Activated CD4-positive, alpha-beta T cell treated with anti-CD3 and anti-CD28 coated beads for 24 hours (primary cell): ENCODE measurements at places on chromosomes 1 and 21.

DNA sequence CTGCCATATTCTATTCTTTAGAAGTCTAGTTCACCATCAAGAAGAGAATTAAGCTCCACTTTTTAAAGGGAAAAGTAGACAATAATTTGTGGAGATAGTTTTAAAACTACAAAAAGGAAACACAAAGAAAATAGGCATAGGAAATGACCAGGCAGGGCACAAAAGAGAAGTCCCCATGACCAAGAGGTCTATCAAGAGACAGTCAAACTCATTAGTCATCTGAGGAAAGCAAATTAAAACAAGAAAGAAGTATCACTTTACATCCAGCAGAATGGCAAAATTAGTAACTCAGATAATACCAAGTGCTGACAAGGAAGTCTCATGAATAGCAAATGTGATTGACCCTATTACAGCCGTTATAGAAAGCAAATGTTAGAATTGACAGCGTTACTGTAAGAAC lies 243.7 kb upstream of the SNX7 start:
- no peak for DNase-seq

- DNase-seq = no peak
Observed at GRCh38 chr1:23421753-23422240, 2.8 kb downstream of the TCEA3 start.

DNA sequence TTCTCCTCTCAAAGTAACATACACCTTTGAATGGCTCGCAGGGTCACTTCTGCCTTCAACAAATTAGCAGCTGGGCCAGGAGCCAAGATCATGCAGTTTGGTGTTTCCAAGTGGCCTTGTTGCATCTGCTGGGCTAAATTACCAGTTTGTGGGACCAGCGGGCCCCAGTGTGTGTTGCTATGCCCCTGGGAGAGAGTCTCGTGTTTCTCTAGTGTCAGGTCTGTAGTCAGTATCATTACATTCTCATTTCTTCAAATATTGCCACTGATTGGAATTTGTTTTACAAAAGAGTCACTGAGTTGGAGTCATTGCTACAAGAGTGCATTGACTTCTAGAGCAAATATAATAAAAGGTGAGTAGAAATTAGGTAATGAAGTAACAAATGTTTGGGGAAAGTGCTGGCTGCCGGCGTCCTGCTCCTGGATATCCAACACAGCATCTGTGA lies 35.5 kb downstream of the RHOU start:
- DNase-seq = no peak

DNA sequence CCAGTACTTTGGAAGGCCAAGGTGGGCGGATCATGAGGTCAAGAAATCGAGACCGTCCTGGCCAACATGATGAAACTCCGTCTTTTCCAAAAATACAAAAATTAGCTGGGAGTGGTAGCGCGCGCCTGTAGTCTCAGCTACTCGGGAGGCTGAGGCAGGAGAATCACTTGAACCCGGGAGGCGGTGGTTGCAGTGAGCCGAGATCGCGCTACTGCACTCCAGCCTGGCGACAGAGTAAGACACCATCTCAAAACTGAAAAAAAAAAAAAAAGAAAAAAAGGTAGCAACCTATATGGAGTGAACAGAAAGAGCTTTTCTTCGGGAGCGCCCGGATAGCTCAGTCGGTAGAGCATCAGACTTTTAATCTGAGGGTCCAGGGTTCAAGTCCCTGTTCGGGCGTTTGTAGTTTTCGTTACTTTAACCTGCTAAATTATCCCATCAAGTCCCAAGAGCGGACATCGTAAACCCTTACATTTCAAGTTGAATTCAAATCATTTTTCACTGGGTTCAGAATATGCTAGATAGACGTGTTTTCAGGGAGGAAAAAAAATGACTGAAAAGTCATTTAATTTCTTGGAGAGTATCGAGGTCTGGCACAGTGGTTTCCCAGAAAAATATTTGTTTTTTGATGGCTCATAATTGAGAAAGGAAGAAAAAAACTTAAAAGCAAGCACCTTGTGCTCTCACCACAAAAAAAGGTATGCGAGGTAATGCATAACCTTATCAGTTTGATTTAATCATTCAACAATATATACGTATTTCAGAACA lies 9.8 kb upstream of the MDM4 start:
- DNase-seq = peak; percentile 67

- DNase-seq = no peak
Observed at GRCh38 chr1:34529935-34530859, 224.7 kb upstream of the GJB5 start.

DNA sequence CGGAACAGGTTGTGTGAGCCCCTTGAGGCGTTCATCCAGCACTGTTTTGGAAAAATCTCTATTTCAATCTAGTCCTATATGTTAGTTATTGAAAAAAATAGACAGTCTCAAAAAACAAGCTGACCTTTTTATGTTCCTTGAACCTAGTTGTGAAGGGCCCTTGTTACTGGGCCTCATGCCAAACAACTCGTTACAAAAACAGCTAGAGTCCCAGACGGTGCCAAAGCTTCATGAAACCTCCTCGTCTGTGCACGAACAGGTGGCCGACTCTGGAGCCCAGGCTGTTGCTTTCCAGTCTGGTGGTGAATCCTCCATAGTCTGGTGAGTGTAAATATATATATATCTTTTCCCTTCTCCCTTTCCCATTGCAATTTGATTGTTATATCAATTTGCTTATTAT lies at the start of gene CHIA:
Gene CHIA (plus strand): TSS at position 222 of the 400 bp plus-strand sequence. CDS start 19,617 bp downstream, outside the sequence.
- no peak for DNase-seq

GRCh38 chr1:167601442-167602383 lies 28.3 kb upstream of the RCSD1 start:
- no peak for DNase-seq

- DNase-seq = no peak
Observed at GRCh38 chr1:86339014-86339812, 56.9 kb downstream of the ODF2L start.

GRCh38 chr1:46822248-46822826 lies 23.5 kb downstream of the CYP4B1 start:
- DNase-seq = no peak

GRCh38 chr1:111582644-111583618 lies 36.7 kb upstream of the RAP1A start:
- no peak for DNase-seq

GRCh38 chr1:224312025-224312424 lies 17.9 kb downstream of the NVL start:
- DNase-seq = no peak

DNA sequence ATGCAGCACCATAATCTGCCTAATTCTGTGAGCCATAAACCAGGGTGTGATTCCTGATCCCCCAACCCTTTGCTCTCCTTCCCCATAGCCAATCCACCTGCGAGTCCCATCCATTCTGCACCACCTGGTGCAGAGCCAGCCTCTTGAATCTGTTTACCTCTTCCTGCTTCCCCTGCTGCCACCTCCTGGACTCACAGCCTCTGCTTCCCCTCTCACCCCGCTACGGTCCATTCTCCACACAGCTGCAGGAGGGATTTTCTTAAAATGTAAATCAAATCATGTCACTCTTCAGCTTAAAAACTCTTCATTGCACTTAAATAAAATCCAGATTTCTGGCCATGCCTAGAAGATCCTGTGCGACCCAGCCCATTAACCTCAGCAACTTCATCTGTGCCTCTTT lies 186.7 kb downstream of the FOXD2 start:
- no peak for DNase-seq

DNA sequence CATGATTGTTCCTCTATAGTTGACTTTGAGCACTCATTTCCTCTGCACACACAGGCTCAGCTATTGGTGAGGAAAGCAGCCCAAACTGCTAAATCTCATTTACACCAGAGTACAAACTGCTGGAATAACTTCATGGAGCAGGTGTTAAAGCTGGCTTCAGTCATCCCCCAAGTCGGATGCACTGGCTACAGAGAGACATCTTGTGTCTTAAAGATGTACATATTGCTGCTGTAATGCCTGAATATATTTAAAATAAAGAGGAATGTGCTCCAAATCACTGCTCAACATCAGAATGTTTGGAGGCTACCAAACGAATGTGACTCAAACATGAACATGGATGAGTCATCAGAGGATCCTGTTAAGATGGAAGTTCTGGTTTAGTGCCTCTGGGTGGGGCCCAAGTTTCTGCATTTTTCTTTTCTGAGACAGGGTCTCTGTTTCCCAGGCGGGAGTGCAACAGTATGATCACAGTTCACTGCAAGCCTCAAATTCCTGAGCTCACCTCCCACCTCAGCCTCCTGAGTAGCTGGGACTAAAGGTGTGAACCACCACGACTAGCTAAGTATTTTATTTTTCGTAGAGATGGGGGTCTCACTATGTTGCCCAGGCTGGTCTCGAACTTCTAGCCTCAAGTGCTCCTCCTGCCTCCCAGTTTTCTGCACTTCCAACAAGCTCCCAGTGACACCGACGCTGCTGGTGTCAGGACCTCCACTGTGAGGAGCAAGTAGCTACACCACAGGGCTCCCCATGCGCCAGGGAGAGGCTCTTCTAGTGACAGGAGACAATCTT lies 79.0 kb upstream of the KRTAP19-8 start:
- DNase-seq = no peak

- no peak for DNase-seq
Observed at GRCh38 chr1:205693421-205693991, 13.2 kb upstream of the SLC45A3 start.

DNA sequence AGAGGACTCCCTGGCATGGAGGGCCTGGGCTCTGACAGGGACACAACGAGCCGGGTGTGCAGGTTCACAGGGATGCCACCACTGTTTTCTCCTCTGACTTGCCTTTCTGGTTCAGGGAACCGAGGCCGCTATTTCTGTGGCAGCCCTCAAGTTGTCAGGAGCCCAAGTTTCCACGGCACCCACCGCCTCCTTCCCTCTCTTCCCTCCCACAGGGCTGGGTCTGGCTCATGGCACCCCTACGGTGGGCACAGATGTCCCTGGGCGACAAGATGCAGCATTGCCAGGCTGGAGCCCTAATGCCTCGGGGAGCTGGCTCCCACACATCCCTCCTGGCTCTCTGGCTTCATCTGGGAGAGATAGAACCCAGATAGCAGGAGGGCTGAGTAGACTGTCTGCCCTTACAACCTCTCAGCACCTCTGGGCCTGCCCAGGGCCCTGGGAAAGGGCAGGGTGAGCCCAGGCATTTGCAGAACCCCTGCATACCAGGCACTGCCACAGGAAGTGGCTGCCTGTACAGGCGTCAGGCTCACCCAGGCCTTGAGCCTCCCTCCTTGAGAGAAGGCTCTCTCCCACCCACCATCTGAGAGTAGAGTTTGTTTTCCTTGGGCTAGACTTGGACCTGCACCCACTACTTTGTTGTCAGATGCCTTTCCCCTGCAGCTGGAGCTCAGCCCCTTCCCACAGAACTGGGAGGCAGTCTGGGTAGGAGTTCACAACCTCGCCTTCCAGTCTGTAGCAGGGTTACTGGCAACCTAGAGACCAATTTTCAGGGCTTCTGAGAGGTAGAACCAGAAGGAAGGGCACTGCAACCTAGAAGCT lies 20.5 kb downstream of the KCNC4 start:
- no peak for DNase-seq

DNA sequence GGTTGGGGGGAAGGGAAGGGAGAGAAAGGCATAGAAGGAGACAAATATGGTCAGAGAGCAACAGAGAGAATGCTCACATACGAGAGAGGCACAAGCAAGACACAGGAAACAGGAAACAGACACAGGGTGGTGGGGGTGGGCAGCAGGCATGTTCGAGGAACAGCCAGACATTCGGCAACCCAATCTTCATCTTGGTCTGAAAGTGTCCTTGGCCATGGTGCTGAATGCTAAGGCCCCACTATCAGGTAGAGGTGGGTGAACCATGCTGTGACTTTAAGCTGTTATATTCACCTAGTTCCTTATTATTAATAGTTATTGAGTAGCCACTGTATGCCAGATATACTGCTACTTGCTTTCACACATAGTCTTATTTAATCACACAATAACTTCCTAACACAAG lies 109.2 kb downstream of the DDX20 start:
- no peak for DNase-seq

DNA sequence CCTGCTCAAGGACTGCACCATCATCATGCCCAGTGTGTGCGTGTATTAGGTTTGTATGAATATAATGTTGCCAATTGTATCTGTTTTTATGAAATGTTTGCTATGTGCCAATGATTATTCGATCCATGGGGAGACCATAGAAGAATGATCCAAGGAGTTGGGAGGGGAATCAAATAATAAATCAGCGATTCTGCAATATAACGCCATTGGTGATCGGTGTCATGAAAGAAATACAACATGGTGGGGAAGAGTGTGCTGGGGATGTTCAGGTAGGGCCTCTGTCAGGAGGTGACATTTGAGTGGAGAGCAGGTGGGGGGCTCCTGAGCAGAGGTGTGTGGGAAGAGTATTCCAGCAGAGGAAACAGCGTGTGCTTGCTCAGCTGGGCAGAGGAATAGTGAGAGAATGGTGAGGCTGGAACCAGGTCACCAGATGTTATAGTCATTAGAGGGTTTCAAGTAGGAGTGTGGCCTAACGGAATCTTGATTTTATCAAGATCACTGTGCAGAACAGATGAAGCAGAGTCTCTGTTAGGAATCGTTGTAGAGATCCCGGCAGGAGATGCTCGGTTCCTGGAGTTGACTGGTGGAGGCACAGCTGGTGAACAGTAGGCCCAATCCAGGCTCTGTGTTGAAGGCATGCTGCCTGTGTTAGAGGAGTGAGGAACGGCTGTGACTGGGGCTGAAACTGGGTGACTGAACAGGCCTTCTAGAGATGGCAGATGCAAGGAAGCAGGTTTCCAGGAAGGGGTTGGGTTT lies 2.9 kb upstream of the ZNF496 start:
- DNase-seq = no peak

DNA sequence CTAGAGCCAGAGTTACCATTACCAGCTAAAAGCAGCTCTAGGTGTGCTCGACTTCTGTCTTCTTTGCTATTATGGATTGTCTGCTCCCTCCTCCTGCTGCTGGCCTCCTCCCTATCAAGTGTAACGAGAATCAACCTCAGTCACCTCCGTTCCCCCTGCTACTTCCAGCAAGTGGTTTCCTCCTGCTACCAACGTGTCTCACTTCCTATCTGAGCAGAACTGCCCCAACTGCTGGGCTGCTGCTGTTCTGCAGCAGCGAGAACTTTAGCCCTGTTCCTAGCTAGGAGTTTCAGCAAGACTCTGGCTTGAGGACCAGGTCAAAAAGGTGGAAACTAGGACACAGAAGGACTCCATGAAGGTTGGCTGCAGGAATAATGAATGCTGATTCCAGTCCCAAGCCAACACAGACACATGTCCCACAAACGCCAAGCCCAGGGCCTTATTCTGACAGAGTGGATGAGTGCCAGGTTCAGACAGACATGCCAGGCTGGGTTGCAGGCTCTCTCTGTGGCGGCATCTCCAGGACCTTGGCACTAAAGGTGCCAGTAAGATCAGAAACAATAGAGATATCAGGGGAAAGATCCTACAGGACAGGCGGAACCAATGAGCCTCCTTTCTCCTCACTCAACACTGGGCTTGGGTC lies 46.9 kb downstream of the CD34 start:
- DNase-seq = no peak

DNA sequence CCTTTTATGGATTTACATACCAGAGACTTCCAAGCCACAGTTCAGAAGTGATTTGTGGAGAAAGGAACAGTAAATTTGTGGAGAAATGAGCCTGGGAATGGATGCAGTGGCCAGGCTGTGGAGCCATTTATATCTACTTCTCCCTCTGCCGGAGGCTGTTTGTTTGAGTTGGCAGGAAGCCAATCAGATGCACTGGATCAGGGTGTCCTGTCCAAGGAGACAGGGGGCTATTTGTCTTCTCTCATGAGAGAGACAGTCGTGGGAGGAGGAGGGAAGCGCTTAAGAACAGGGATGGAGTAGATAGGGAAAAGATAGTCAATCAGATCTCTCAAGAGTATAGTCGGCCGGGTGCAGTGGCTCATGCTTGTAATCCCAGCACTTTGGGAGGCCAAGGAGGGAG lies 2.8 kb upstream of the HAPLN2 start:
- DNase-seq = no peak

- no peak for DNase-seq
Observed at GRCh38 chr1:25223471-25223870, 8.8 kb downstream of the SYF2 start.
